ENCODE measurements at places on chromosomes 3 and 15. TPM values are rescaled to one million over a fixed set of nuclear protein-coding genes. Genes with fewer than 3 reads are reported as not detected.

LINS1 gene
- 7.4 TPM for total RNA-seq

LSG1 gene
- 23.7 TPM for total RNA-seq

CLN6 gene
- total RNA-seq, result 37.4 TPM

DNA sequence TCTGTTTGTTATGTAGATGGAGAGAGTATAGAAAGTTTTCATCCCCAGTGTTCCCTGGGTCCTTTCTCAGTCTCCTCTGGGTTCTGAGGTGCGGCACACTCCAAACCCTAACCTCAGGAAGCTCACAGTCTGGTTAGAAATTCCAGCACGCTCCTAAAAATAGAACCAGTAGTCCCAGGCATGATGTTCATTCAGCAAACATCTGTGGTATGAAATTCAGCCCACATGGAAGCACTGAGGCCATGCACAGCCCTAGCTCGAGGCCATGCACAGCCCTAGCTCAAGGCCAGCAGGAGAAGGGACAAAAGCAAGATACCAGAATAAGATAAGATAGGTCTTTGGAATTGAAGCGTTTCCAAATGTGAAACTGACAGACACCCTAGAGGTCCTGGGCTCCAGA, 82.3 kb upstream of the OXTR start:
- peaks cover 39% of the 10 kb centered on the region for H3K36me3 ChIP-seq
- H3K27ac ChIP-seq, result peak overlapping the region; percentile 98
- H3K4me3 ChIP-seq, result peak overlapping the region; percentile 69
- H3K27me3 ChIP-seq, result peaks cover 2% of the 10 kb centered on the region
- peak; percentile 96 for DNase-seq

DNA sequence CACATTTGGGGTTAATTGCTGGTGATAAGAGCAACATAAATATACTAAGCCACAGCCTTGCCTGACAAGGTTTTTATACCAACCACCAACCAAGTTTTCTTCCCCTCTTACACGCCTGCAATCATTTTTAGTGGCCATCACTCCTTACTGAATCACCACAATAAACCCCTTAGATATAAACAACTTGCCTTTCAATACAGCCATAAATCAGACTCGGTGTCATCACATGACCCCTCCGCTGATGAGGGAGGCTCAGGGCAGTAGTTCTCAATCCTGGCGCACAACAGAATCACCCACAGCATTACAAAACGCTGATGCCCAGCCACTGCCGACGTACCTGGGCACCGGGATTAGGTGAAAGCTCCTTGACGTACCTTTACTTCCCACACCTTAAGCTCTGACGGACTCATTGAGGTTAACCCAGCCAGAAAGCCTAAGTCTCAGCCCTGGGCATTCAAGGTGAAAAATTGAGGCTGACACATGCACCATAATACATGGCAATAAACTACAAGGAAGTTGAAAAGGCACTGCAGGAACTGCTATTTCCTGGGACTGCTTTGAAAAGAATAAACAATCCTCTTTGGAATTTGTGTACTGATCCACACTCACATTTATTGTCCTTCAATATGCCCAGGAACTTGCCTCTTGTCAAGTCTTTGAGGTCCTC, 17.1 kb downstream of the ADCY5 start:
- H3K27me3 ChIP-seq, result peaks cover 45% of the 10 kb centered on the region
- H3K4me3 ChIP-seq, result no peak overlapping the region
- H3K4me1 ChIP-seq, result no peaks in the 10 kb centered on the region
- no peak overlapping the region for H3K27ac ChIP-seq
- H3K36me3 ChIP-seq, result no peaks in the 10 kb centered on the region
- no peak for DNase-seq

GRCh38 chr15:33200444-33200843, 5.9 kb upstream of the FMN1 start:
- no peak overlapping the region for H3K4me3 ChIP-seq
- no peaks in the 10 kb centered on the region for H3K36me3 ChIP-seq
- H3K27me3 ChIP-seq, result peaks cover 18% of the 10 kb centered on the region
- peaks cover 21% of the 10 kb centered on the region for H3K4me1 ChIP-seq
- no peak for DNase-seq

GRCh38 chr3:63972196-63972595, 51.1 kb downstream of the PSMD6 start:
- H3K36me3 ChIP-seq, result peaks cover 12% of the 10 kb centered on the region
- H3K27me3 ChIP-seq, result no peaks in the 10 kb centered on the region
- peaks cover 82% of the 10 kb centered on the region for H3K4me1 ChIP-seq

- H3K4me3 ChIP-seq, result peak overlapping the region; percentile 70
- no peaks in the 10 kb centered on the region for H3K27me3 ChIP-seq
- H3K4me1 ChIP-seq, result peaks cover 32% of the 10 kb centered on the region
- H3K27ac ChIP-seq, result peak overlapping the region; percentile 86
- DNase-seq, result peak; percentile 2
- peaks cover 5% of the 10 kb centered on the region for H3K36me3 ChIP-seq
Observed at GRCh38 chr3:143445118-143445517, 325.5 kb downstream of the CHST2 start.

DNA sequence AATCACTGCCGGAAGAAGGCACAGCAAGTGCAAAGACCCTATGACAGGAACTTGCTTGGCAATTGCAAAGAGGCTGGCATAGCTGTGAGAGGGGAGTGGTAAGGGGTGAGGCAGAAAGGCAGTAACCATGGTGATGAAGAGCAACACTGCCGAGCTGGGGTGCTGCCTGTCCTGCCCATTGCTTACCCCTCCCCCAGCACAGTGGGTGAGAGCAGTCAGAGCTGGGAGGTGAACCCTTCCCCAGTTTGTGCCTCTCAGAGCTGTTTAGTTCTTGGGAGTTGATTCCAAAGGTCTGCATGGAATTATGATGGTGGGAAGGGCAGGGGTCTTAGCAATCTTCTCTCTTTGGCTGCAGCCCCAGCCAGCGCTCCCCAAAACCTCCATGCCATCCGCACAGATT, 8.8 kb downstream of the TYRO3 start:
- H3K27me3 ChIP-seq, result no peaks in the 10 kb centered on the region
- peaks cover 11% of the 10 kb centered on the region for H3K4me1 ChIP-seq
- no peak overlapping the region for H3K4me3 ChIP-seq
- no peaks in the 10 kb centered on the region for H3K36me3 ChIP-seq

DNA sequence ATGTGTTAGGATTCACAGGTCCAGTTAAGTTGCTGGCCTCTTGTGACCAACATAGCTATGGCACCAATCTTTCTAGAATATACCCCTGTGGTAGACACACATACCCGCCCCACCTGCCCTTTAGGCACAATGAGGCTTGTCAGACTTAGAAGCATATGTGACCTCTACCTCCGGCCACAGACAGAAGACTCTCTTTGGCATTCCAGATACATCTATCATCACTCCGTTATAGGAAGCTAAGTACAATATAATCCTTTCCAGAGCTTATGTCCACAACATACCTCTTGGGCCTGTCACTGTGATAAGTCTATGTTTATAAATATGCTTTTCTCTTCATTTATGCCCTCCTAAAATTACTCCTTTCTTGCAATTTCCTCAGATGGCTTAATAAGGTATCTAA, 39.8 kb downstream of the CD47 start:
- H3K27ac ChIP-seq, result peak overlapping the region; percentile 61
- H3K4me1 ChIP-seq, result peaks cover 29% of the 10 kb centered on the region
- H3K36me3 ChIP-seq, result peaks cover 20% of the 10 kb centered on the region
- peak; percentile 60 for DNase-seq

DNA sequence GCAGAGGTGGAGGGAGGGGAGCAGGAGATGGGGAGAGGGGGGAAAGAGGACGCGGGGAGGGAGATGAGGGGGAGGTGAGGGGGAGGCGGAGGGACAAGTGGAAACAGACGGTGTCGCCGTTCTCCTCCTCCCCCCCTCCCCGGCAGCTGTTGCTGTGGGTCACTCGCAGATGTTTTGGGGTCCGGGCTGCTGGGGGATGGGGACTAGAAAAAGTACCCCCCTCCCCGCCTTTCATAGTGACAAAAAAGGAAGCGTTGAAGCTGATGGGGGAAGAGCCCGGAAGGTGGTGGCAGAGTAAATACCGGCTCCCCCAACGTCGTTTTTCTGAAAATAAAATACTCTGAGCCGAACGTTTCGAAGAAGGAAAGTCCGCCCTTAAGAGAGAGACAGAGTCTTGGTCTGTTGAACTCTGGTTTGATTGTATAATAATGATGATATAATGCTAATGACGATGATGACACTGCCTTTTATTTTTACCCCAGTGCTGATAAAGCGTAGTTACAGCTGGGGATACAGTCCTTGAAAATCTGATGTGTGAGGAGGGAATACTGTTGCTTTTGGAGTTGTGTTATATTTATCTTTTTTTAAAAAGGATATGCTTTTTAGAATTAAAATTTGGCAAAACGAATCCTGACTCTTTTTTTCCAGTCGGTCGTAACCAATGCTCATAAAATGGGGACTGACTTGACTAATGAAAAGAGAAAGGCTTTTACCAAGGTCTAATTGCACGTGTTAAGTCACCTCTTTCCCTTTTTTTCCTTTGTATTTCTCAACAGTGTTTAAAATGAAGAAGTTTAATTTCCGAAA, 993 bp downstream of the STXBP5L start:
- no peak for DNase-seq
- H3K27me3 ChIP-seq, result peaks cover 24% of the 10 kb centered on the region
- H3K4me3 ChIP-seq, result peak overlapping the region; percentile 52
- H3K27ac ChIP-seq, result no peak overlapping the region
- H3K4me1 ChIP-seq, result peaks cover 11% of the 10 kb centered on the region

GRCh38 chr3:131020122-131020693, 6.4 kb downstream of the ASTE1 start:
- peaks cover 35% of the 10 kb centered on the region for H3K4me1 ChIP-seq
- no peak for DNase-seq
- no peak overlapping the region for H3K27ac ChIP-seq
- peaks cover 31% of the 10 kb centered on the region for H3K36me3 ChIP-seq
- H3K4me3 ChIP-seq, result no peak overlapping the region
- H3K27me3 ChIP-seq, result no peaks in the 10 kb centered on the region

DNA sequence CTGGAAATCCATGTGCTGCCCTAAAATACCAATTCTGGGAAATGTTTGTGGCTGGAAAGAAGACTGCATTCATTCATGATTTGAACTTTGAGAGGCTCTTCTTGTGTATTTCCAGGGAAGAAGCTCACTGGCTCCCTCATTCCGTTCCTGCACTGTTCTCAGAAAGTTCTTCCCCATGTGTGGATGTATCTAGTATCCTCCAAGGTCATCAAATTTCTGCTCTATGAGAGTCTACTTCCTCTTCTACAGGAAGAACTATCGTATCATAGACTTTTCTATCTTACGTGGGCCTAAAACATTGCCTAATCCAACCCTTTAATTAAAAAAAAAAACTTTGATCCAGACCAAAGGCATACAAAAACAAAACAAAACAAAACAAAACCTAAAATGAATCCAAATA, 2.9 kb downstream of the CCR3 start:
- H3K4me3 ChIP-seq, result no peak overlapping the region
- H3K27me3 ChIP-seq, result peaks cover 12% of the 10 kb centered on the region
- no peak for DNase-seq
- no peak overlapping the region for H3K27ac ChIP-seq
